AG09309 (cell line): ENCODE measurements at places on chromosomes 11 and 22.

DNA sequence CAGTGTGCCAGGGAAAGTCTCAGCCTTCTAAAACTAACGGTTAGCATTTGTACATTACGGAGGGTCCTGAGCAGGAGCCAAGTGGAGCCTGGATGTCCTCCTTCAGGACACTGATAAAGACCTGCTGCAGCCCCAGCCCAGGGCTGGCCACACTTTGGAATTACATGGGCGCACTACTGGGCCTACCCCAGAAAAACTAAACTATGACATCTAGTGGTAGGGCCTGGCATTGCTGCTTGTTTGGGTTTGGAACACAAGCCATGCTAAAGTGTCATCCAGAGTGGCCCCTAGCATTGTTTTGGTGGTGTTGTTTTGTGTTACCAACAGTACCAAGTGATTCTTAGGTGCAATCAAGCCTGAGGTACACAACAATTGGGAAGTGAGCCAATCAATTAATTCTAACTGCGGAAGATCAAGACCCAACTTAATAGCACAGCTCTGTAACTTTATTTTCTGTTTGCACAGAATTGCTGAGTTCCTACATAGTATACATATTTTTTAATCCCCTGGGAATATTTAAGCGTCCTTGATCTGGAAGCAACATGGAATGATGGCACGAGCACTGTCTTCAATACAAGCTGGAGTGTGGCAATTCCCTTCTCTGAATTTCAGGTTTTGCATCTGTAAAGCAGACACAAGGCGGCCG is 340.7 kb downstream of the LARGE1 start:
- DNase-seq, result peak; percentile 1

DNA sequence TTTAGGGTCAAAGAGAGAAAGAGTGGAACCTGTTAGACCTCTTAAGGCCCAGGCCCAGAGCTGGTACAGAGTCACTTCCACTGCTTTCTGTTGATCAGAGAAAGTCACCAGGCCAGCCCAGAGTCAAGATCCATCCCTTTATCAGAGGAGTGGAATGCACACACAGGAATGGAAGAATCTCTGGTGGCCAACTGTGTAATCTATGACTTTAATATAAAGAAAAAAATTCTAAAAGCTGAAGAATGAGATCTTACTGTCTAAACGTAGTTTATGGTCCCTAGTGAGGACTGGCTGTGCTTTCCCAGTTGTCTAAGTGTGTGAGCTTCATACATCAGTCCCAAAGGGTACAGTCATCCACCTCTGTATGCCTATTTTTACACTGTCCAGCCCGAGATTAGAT is 51.0 kb downstream of the PPFIBP2 start:
- no peak for DNase-seq

GRCh38 chr11:118258410-118258809 is 5.7 kb downstream of the MPZL2 start:
- no peak for DNase-seq

GRCh38 chr11:86765878-86766277 is 34.5 kb upstream of the PRSS23 start:
- DNase-seq, result no peak

- peak; percentile 71 for DNase-seq
Observed at GRCh38 chr22:21865041-21865440, 2.4 kb downstream of the MAPK1 start.

GRCh38 chr22:29641700-29642330 is 38.4 kb downstream of the NF2 start:
- no peak for DNase-seq
